ENCODE measurements at places on chromosomes 5 and 9. TPM values are rescaled to one million over a fixed set of nuclear protein-coding genes. Genes with fewer than 3 reads are reported as not detected.

GRCh38 chr5:141762790-141763368, 80.8 kb upstream of the ARAP3 start:
- DNase-seq: no peak
- no peaks in the 10 kb centered on the region for H3K27me3 ChIP-seq
- H3K27ac ChIP-seq: no peak overlapping the region
- H3K4me1 ChIP-seq: no peaks in the 10 kb centered on the region
- no peak overlapping the region for H3K4me3 ChIP-seq
- H3K36me3 ChIP-seq: no peaks in the 10 kb centered on the region

- no peaks in the 10 kb centered on the region for H3K36me3 ChIP-seq
- H3K4me3 ChIP-seq: no peak overlapping the region
- peaks cover 15% of the 10 kb centered on the region for H3K4me1 ChIP-seq
- no peak overlapping the region for H3K27ac ChIP-seq
Observed at GRCh38 chr5:36691696-36692371, 85.4 kb downstream of the SLC1A3 start.

Gene BARX1
- 0.14 TPM for total RNA-seq

DNA sequence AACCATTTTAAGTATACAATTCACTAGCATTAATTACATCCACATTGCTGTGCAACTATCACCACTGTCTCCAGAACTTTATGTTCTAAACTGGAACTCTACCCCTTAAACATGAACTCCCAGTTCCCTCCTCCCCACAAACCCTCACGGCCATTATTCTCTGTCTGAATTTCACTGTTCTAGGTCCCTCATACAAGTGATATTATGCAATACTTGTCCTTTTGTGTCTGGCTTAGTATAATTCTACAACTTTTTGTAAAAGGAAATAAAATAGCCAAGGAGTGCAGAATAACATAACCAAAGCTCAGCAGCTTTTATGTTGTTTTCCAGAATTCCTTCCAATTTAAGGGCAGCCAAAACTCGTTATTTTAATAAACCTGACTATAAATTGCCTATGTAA, 53.2 kb downstream of the NAA35 start:
- H3K36me3 ChIP-seq: peaks cover 10% of the 10 kb centered on the region
- no peak overlapping the region for H3K4me3 ChIP-seq
- H3K27ac ChIP-seq: no peak overlapping the region
- no peaks in the 10 kb centered on the region for H3K4me1 ChIP-seq
- DNase-seq: no peak

- H3K36me3 ChIP-seq: peaks cover 59% of the 10 kb centered on the region
- H3K4me3 ChIP-seq: peak overlapping the region; percentile 41
- H3K27ac ChIP-seq: peak overlapping the region; percentile 99
- DNase-seq: no peak
- H3K4me1 ChIP-seq: peaks cover 100% of the 10 kb centered on the region
- H3K27me3 ChIP-seq: no peaks in the 10 kb centered on the region
Observed at GRCh38 chr9:127970401-127971313, 10.1 kb downstream of the EEIG1 start.

DNA sequence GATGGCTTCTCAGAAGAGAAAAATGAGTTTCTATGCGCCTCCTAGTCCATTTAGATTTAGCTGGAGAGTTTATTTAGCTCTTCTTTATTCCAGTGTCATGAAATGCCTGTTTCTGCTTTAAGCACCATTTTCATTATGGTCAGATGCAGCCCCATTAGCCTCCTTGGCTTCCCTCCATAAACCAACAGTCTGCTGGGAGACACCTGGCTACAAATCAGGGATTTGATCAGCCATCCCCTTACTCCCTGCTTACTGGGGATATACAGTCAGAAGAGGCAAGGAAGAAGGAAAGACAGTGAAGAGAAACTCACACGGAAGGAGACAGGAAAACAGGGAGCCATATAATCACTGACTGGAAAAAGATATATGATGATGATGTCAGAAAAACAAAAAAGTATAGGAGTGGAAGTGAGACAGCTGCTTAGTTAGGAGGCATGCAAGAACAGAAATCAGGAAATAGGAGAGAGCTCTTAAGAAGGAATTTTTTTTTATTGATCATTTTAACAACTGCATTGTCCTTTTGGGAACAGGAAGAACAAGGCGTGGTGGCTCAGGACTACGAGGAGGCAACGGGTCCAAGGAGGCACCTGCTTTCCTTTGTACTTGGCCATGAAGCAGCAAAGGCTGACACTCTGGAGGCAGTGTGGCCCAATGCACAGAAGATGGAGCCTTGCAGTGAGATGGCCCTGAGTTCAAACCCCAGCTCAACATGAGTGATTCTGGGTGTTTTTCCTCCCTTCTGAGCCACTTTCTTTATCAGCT, 56.1 kb downstream of the MED27 start:
- H3K27me3 ChIP-seq: no peaks in the 10 kb centered on the region
- no peaks in the 10 kb centered on the region for H3K36me3 ChIP-seq
- H3K4me1 ChIP-seq: peaks cover 4% of the 10 kb centered on the region

Gene PKN3
- total RNA-seq: 3.8 TPM

Gene PCDHA1
- not detected for total RNA-seq

DNA sequence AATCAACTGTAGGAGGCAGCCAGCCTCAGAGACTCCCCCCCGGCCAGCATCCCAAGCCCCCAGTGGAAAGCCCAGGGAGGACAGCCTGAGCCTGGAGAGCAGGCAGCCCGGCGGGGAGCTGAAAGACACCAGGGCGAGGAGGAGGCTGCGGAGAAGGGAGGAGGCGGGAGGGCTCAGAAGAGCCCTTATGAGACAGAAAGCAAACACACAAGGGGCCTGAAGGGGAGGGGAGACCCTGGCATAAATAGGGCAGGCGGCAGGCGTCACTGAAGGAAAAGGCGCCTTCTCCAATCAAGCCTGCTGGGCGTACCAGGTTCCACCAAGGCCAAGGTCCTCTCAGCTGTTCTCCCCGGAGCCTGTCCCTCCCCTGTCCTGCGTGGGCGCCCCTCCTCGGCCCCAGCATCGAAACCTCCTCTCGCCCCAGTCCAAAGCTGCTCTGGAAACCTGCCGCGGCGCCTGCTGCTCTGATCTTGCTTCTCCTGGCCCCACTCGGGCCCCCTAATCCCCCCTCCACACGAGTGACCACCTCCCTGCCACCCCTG, 1.3 kb downstream of the SLC9A3 start:
- H3K4me1 ChIP-seq: peaks cover 5% of the 10 kb centered on the region
- no peak overlapping the region for H3K4me3 ChIP-seq
- H3K36me3 ChIP-seq: no peaks in the 10 kb centered on the region
- H3K27me3 ChIP-seq: peaks cover 66% of the 10 kb centered on the region

DNA sequence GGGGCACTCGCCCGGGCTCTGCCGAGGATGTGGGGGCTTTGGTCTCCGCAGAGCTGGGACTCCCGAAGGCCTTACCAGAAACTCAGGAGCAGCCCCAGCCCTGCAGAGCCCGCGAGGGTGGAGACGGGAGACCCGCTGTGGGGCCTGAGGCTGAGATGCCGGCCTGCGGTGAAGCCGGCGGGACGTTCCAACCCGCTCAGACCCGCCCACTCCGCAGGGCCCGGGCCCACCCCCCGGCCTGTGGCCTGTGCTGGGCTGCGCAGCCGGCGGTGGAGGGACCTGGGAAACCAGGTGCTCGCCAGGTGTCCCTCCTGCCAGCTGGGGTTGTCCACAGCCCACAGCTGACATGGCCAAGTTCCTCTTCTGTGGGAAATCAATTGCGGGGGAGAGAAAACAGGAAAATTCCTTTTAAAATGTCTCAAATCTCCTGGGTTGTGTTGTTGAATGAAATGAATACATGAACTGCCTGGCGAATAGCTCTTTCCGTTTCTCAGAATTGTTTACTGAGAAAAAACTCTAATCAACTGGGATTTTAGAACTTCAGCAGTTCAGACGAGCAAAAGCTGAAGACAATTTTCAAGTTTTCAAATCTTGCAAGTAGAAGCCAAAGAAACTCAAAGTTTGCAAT, 49.0 kb upstream of the IRX4 start:
- peak; percentile 5 for DNase-seq
- no peaks in the 10 kb centered on the region for H3K36me3 ChIP-seq
- peaks cover 62% of the 10 kb centered on the region for H3K27me3 ChIP-seq
- H3K27ac ChIP-seq: no peak overlapping the region

Gene FOXE1
- 0.24 TPM for total RNA-seq

DNA sequence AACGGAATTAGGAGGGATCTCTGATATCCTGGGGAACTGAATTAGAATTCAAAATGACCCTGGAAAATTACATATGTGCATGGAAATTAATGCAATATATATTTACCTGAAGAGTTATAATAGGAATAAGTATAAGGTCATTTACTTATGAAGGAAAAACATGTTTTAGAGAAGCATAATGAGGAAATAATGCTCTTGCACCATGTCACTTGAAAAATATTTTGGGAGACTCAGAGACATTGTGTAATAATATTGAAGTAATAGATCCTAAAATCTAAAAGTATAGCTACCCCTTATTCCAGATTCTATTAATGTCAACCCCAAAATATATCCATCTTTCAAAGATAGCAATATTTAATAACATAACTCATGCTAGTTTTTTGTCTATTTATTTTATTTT, 28.4 kb downstream of the SPZ1 start:
- H3K27me3 ChIP-seq: no peaks in the 10 kb centered on the region
- H3K4me1 ChIP-seq: no peaks in the 10 kb centered on the region
- H3K27ac ChIP-seq: no peak overlapping the region
- DNase-seq: no peak

DNA sequence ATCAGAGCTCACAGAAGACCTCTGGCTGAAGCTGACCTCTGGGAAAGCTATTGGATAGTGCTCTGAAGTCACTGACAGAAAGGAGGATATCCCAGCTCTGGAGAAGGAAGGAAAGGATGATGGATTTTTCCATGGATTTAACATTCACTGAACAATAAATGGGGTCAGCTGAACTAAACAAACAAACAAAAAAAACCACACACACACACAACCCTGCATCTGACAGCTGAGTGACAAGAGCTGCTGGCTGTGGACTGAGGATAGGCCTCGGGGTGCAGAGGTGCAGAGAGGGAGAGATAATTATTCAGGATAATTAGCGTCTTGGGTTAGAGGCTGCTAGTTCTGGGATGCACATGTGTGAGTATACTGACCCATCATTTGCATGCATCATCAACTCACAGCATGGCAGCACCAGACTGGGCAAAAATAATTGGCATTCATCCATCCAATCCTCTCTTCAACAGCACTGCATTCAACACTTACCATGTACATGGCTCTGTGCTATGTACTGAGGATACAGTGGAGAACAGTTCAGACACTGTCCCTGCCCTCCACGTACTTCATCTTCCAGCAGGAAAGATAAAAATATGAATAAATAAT, 131.4 kb upstream of the TRIM32 start:
- no peaks in the 10 kb centered on the region for H3K36me3 ChIP-seq
- H3K27ac ChIP-seq: no peak overlapping the region
- DNase-seq: no peak
- no peaks in the 10 kb centered on the region for H3K4me1 ChIP-seq

DNA sequence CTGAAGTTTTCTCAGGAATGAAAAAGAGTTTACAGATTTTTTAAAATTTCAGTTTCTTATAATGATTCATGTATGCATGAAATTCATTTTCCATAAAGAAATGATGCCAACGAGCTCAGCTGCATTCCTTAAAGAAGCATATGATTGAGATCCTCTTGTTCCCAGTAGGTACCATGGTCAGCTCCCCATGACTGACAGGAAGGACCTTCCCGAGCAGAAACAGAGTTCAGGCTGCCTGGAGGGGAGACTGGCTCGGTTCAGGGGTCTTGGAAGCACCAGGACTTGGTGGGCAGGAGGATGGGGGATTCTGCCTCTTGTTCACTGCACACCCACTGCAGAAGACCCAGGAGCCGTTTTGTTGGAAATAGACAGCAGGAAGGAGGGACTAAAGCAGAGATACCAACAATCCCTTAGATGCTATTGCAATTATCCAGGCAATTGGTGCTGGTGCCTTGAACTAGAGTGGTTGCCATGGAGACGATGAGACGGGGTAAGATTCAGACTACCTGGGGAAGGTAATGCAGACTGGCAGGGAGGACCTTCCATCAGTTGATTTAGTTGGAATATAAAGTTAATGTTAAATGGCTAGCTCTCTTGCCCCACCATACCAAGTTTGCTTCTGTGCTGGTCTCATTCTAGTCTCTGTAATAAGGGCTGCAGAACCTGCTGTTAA, 447.8 kb downstream of the MTRR start:
- no peak for DNase-seq
- H3K4me3 ChIP-seq: no peak overlapping the region
- H3K27me3 ChIP-seq: no peaks in the 10 kb centered on the region
- no peak overlapping the region for H3K27ac ChIP-seq
- H3K4me1 ChIP-seq: no peaks in the 10 kb centered on the region
- H3K36me3 ChIP-seq: no peaks in the 10 kb centered on the region

DNA sequence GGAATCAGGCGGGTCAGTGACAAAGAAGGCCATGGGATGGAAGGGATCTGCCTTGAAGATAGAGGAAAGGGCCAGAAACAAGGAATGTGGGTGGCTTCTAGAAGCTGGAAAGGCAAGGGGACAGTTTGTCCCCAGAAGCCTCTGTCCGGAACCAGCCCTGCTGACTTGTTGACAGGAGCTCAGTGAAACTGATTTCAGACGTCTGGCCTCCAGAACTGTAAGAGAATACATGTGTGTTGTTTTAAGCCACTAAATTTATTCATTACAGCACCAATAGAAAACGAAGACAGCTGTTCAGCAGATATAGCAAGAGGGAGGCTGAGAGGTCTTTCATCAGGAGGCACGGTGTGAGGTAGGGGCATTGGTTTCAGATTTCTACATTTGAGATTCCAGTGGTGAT, 422.5 kb downstream of the KDM4C start:
- H3K27me3 ChIP-seq: no peaks in the 10 kb centered on the region
- no peaks in the 10 kb centered on the region for H3K4me1 ChIP-seq
- no peak for DNase-seq

Gene OR2S2
- not detected for total RNA-seq

Gene HTR1A
- not detected for total RNA-seq

Gene CDKN2A
- total RNA-seq: 1.6 TPM

Gene FCN2
- 0.52 TPM for total RNA-seq

Gene UBLCP1
- total RNA-seq: 27.9 TPM

- no peak overlapping the region for H3K27ac ChIP-seq
- no peak for DNase-seq
- H3K4me3 ChIP-seq: no peak overlapping the region
- H3K36me3 ChIP-seq: no peaks in the 10 kb centered on the region
- no peaks in the 10 kb centered on the region for H3K4me1 ChIP-seq
- H3K27me3 ChIP-seq: peaks cover 5% of the 10 kb centered on the region
Observed at GRCh38 chr5:174414315-174414710, 310.1 kb upstream of the MSX2 start.

DNA sequence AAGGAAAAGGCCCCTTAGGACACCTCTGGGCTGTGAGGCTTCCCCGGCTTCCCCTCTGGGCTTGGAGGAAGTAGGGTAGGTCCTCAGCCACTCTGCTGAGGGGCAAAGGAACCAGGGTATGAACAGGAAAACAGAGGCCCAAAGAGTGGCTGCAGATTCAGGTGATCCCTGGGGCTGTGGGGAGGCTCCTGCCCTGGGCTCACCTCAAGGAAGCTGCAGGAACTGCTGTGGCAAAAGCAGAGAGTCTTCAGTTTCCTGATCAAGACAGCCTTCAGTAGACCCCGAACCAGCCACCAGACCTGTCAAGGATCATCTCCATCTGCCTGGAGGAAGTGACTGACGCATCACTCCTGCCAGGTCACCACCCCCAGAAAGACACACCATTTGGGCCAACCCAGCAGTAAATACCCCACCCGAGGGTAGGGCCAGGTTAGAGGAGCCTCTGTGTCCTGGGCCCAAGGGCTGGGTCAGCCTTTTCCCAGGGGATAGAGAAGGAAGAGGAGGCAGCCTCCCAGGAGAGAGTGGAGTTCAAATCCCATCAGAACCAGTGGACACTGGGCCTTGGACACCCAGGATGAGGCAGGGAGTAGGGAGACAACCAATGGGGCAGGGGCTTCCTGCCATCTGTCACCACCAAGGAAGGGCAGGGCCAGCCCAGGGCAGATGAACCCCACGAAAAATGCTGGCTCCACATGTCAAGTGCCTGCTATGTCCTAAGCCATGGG, 5.8 kb upstream of the ST6GALNAC6 start:
- peaks cover 17% of the 10 kb centered on the region for H3K36me3 ChIP-seq
- DNase-seq: no peak
- H3K27ac ChIP-seq: peak overlapping the region; percentile 96
- H3K4me1 ChIP-seq: peaks cover 46% of the 10 kb centered on the region

Data from thymus (tissue), 14 donors.